ENCODE measurements at places on chromosomes 3 and 15.

GRCh38 chr3:168989396-168989795 lies 674.1 kb downstream of the MECOM start:
- DNase-seq, result no peak

GRCh38 chr3:134485075-134485717 lies 589 bp downstream of the ANAPC13 start:
- no peak for DNase-seq

DNA sequence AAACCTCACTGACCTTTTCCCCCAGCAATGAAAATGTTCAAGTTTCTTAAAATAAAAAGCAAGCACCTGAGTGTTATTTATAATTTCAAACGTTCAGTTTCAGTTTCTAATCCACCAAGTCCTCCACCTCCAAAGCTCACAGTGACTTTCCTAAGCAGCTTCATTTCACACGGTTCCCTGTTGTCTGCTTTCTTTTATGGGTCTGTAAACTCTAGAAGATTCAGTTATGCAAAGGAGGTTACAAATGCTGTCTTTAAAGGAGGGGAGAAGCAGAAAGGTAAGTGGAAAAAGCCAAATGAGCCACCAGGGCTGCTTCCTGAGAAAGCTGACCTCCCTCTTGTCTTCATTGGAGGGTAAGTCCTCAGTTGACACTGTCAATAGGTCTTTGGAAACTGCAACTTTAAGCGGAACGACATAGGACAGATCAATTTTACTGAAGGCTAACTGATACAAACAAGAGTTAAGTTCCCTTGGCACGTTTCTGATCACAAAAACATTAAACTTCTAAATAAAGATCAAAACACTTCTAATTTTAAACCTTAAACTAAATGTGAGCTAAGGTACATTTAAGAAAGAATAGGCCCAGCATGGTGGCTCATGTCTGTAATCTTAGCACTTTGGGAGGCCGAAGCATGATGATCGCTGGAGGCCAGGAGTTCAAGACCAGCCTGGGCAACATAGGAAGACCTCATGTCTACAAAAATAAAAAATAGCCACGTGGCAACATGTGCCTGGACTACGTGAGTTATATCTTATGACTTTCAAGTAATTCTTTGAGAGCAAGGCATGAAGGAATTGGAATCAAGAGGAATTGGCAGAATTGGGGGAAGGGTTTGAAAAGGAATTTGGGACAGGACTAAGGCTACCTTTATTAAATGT lies 151.9 kb upstream of the UBE2E1 start:
- no peak for DNase-seq

GRCh38 chr3:177374323-177374722 lies 177.0 kb upstream of the TBL1XR1 start:
- DNase-seq, result no peak

DNA sequence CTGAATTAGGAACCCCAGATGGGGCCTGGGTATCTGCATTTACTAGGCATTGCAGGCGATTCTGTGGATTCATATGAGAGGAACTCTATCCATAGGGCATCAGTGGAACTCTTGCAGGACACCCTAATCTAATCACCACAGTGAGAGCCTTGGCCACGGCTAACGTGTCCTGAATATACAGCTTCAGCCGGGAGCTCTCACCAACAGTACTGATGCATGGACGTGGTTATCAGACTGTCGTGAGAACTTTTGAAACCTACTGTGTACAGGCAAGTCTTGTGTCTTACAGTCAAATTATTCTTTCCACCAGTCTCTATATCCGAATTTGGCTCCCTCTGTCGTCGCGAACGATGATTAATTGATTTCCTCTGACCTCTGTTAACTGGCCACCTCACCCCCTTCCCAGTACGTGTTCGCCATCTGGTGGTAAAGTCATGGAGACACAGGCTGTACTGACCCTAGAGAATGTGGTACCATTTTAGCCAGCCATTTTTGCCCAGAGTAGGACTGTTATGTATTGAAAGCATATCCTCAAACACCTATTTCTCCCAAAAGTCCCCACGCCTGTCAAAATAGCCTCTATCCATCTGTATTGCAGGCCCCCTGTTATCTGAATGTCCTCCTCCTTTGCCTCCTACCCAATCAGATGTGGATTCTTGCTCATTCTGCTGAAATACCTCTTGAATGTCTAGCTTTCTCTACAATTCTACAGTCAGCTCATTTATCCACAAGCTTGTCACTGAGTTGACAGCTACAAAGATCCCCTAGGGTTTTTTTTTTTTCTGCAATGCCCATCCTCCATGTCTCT lies 39.7 kb downstream of the GLDN start:
- DNase-seq, result no peak

- no peak for DNase-seq
Measured at GRCh38 chr3:8560366-8561007, 58.9 kb downstream of the LMCD1 start.

DNA sequence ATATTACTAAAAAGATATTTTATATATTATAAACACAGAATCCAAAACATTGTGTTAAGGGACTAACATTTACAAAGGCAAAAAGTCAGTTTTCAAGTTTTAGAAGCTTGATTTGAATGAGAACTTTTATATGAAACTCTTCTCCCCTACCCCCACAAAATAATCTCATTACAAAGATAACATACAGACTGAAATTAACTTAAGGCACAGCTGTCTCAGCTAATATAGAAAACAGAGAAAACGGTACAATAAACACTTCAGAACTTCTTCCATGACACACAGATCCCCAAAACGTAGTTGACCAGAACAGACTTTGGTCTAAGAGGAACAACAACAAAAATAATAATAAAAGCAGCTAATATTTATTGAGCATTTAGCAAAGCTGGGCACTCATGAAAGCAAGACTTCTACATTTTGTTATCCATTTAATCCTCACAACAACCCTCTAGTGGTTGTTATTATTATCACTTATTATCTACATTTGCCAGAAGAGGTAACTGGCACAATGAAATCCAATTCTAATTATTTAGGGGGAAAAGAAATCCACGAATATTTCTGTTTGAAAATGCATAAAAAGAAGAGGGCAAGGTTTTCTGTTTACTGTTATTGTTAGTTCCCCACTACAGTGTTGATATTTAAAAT lies 68.1 kb downstream of the PFN2 start:
- no peak for DNase-seq

DNA sequence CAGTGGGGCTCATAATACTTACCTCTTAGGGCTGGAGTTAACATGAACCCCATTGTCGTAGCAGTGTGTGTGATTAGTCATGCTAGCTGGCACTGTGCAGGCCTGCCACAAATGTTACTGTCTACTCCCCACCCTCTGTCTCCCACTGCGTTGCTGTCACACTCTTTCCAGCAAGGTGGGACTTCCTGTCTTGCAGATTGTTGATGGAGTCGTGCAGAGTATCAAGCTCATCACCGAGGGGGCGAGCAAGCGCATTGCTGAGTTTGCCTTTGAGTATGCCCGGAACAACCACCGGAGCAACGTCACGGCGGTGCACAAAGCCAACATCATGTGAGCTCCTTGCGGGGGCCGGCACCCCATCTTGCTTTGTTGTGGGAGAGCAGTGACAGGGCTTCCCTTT lies 12.9 kb downstream of the IDH3A start:
- no peak for DNase-seq

Data from stimulated activated CD8-positive, alpha-beta memory T cell treated with anti-CD3 and anti-CD28 coated beads, Interleukin-15, amount 100 ng/mL, for 24 hours (primary cell).